Activated naive CD8-positive, alpha-beta T cell treated with anti-CD3 and anti-CD28 coated beads for 36 hours (primary cell): ENCODE measurements at places on chromosomes 6 and 20. TPM values are rescaled to one million over a fixed set of nuclear protein-coding genes. Genes with fewer than 3 reads are reported as not detected.

The MAFB gene
- not detected for total RNA-seq

The GRIK2 gene
- not detected for total RNA-seq

The MYMX gene
- not detected for total RNA-seq

The CAP2 gene
- total RNA-seq, result not detected

The SRSF12 gene
- 0.78 TPM for total RNA-seq

The MAN1A1 gene
- total RNA-seq, result 21.4 TPM

GRCh38 chr20:49395659-49396058, 86.8 kb downstream of the KCNB1 start:
- DNase-seq, result no peak

GRCh38 chr6:29968130-29968529, 25.8 kb downstream of the HLA-A start:
- no peak for DNase-seq

DNA sequence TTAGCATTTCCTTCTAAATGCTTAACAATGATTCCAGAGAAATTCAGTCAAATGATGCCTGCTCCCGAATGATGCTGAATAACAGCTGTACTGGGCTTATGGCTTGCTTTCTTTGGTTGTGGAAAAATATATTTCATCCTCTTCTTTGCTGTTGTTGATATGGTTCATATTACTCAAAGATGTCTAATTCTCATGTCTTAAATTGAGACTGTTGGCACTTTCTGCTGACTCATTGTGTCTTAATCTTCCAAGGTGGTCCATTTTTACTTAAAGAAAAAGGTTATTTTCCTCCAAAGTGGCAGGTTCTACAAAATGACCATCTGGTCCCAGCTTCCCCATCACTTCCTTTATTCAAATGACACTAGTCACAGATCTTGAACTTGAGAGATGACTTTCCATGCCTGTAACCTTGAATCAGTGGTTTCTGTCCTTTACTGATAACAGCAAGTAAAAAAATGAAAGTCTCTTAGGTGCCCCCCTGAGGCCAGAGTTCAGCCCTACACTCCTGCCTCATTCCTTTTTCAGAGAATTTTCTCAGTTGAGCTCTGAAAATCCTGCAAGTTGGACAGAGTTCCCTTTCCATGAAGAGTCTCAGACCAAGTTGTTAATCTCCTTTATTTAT, 6.9 kb downstream of the SNAP25 start:
- no peak for DNase-seq

- no peak for DNase-seq
These were observed 5.3 kb downstream of the KIF25 start for GRCh38 chr6:168002804-168003203.

DNA sequence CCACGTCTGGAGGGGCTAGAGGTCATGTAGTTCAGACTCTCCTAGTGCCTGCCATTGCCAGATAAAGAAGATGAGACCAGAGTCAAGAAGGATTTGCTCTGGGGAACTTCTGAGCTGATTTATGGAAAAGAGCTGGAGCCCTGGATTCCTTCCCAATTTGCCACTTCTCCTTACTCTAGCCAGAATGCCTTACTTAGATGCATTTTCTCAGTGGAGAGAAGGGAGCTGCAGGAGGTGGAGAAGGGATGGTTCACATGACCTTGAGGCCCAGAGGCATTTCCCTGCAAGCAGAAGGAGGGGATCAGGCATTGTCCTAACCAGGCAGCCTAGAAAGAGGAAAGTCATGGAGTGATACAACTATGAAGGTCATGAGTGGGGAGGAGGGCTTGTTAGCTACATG, 122.2 kb downstream of the UNC5CL start:
- no peak for DNase-seq
